ENCODE measurements at places on chromosomes 4 and X.

DNA sequence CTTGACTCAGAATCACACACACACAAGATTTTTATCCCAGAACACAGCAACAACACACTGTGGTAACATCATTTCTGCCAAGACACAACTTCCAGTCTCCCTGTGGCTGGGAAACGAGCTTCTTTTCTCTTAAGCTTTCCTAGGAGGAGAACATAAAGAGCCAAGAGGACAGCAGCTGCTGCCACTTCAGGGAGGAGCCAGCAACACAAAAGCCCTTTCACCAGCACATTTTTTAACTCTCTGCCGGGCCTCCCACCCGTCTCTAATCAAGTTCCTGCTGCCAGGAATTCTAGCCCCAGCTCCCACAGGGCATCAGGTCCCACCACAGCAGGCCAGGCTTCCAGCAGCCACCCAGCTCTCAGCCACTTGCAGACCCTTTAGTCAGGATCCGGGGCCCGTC lies 22.4 kb downstream of the FAT1 start:
- no peak for DNase-seq

GRCh38 chrX:44157858-44158257 lies 184.7 kb upstream of the NDP start:
- no peak for DNase-seq

- no peak for DNase-seq
Observed at GRCh38 chrX:136227948-136228838, 23.0 kb downstream of the MAP7D3 start.

- DNase-seq = no peak
Observed at GRCh38 chrX:2188330-2188792, 312.4 kb downstream of the DHRSX start.

DNA sequence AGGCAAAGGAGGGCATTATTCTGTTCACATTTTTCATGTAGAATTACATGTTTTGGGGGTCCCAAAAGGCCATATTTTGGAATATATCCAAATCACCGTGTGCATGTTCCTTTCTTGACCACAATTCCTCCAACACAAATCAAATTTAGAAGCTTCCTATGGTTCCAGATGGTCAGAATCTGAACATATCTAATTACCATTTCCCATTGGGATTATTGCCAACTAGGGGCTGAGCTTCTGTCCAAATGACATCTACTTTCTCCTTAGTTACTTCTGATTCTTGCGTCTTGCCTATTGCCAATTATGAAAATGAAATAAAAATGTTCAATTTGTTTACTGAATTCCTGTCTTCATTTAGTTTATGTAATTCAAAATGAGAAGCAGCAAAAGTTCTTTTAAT lies 163.7 kb downstream of the CPE start:
- no peak for DNase-seq

- peak; percentile 8 for DNase-seq
Observed at GRCh38 chrX:65871671-65872311, 168.1 kb downstream of the VSIG4 start.

DNA sequence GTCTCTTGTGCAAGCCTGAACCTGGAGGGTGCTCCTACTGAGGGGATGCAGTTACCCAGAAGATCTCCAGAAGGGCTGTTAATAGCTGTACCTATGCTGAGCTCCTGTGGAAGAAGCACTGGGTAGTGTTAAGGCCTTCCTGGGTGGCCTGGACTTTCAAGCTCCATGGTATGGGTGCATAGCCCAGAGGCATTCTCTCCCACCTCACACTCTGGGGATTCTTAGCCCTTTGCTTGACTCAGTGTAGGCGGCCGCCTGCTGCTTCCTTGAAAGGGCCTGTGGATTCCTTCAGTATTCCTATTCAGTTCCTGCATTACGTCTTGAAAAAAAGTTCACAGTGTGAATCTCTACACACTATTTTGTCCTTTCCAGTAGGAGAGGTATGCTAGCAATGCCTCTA lies 235.7 kb upstream of the MAGEB16 start:
- no peak for DNase-seq

- DNase-seq = no peak
Observed at GRCh38 chr4:4655901-4656300, 114.1 kb upstream of the STX18 start.

DNA sequence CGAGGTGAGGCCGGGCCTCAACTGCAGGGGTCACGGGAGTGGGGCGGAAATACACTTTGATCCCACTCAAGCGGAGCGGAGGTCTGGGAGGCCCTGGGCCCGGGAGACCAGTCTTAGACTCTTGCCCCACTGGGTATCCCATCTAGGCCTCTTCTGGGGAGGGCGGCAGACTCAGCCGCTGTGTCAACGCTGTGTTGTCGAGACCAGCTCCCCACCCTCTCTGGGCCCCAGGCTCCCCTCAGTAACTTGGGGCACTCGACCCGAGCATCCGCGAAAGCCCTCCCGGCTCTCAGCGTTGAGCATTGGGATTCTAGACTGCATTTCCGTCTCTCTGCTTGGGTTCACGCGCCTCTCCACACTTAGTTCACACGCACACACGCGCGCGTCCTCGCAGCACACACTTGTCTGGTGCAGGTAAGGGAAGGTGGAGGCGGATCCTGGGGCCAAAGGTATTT lies 1.7 kb downstream of the NKX3-2 start:
- no peak for DNase-seq

- DNase-seq = no peak
Observed at GRCh38 chr4:71772592-71772991, 11.3 kb downstream of the GC start.

GRCh38 chr4:147828331-147828905 lies 96.5 kb downstream of the ARHGAP10 start:
- DNase-seq = no peak

DNA sequence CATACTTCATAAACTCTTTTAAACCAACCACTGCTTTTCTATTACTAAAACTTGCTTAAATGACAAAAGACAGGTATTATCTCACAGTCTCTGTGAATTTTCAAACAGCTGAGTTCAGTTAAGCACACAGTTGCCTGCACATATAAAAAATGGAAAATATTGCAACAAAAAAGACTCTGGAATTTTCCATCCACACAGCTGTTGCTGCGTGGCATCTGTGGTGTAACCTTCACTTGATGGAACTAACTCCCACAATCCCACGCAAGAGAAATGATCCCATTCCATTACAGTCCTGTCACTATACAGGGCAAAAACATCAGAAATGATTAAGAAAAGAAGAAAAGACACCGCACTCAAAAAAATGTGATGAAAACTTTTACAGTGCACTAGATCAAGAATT lies 149.8 kb upstream of the TBL1X start:
- no peak for DNase-seq

- DNase-seq = no peak
Observed at GRCh38 chrX:9757366-9757765, 8.3 kb downstream of the GPR143 start.

- DNase-seq = no peak
Observed at GRCh38 chrX:135522878-135523693, 2.6 kb downstream of the INTS6L start.

DNA sequence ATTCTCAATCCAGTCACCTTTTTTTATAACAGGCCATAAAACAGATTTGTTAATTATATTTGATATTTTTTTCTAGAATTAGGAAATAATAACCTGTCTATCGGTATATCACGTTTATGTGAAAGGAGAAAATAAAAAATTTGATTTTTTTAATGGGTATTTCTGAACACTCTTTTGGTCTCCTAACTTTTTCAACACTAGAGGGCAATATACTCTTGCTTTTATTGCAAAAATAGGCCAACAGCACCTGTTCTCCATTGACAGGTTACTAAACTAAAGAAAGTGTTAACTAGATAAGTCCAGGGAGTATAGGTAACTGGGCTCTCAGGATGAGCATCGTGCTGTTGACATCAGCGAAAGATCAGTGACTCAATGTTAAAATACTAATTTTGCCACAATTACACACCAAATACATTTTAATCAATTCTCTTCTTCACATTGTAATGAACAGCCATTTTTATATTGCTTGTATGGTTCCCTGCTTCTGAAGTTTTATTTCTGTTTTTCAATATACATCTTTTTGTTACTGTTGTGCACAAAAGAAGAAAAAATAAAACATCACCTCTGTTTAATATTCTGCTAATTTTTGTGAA lies 22.8 kb downstream of the NDST4 start:
- no peak for DNase-seq

GRCh38 chr4:56767567-56767966 lies 53.9 kb downstream of the SPINK2 start:
- DNase-seq = no peak

DNA sequence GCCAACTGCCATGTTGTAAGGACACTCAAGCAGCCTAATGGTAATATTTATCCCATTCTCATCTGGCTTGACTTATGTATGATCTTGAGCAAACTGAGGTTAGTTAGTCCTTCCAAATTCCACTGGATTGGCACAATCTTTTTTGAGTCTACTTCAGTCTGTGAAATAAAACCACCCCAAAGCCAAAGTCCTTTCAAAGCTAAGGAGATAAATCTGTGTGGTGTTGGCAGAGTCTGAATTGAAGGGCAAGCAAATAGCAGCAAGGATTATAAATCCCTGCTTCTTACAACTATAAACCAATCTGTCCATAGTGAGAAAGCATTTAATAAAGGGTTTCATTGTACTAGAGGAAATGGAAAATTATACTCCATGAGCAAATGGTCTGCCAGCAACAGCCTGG lies 233.9 kb upstream of the GLRA2 start:
- no peak for DNase-seq

DNA sequence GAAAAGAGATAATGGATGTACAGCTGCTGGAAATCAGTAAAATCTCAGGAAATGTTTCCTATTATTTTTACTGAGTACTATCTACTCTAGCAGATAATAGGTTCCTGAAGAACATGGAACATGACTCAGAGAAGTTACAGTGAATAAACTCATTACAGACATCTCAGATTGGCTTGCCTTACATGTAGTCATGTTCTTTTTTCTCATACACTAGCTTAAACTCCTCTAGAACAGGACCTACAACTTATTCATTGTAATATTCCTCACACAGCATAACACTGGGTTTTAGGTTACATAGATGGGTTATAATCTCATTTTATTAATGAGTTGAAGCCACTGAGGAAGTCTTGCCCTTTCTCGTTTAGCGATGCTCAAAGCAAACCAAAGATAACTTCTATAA lies 86.9 kb upstream of the BMP2K start:
- DNase-seq = no peak

All from NCI-H1436 treated with DMSO at 0.1 percent for 48 hours (cell line).